ENCODE measurements at places on chromosomes 6 and 20. TPM values are rescaled to one million over a fixed set of nuclear protein-coding genes. Genes with fewer than 3 reads are reported as not detected.
A peak's percentile ranks its signal among the peaks of the same experiment; 100 is the strongest.

DNA sequence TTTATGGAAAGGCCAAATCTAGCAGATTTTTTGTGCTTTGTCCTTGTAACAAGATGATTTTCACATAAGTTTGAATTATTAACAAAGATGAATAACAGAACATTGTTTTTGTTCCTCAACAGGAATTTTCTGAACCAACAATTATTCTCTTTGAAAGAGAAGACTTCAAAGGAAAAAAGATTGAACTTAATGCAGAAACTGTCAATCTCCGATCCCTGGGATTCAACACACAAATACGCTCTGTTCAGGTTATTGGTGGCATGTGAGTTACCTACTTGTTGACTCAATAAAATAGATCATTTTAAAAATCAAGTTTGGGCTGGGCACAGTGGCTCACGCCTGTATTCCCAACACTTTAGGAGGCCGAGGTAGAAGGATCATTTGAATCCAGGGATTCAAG is 70.9 kb downstream of the RTN4IP1 start:
- no peak for DNase-seq

GRCh38 chr20:4864311-4864752 is 137.0 kb downstream of the SLC23A2 start:
- peak; percentile 5 for DNase-seq

- DNase-seq, result no peak
These were observed 27.4 kb downstream of the UBE3D start for GRCh38 chr6:83038246-83038645.

GRCh38 chr6:54655162-54655561 is 191.4 kb upstream of the FAM83B start:
- no peak for DNase-seq

DNA sequence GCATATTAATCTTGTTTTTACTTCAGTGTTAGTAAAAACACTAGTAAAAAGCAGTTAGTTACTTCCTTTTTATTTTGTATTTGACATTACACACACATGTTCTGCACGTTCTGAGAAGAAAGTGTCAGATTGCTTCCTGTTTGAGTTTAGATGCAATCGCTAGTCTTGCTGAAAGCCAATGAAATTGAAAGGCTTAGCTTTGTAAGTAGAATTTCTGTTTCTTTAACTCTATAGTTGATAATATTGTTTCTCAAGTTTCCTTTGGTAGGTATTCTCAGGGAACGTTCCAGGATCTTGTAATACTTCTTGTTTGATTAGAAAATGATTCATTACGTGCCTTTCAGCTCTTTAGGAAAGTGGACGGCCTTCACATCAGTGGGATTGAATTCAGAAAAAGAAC is 55.0 kb downstream of the CDKAL1 start:
- DNase-seq, result no peak

GRCh38 chr20:38548356-38549083 is 32.5 kb upstream of the ADIG start:
- DNase-seq, result no peak

GRCh38 chr6:98976674-98977385 is 29.1 kb upstream of the FBXL4 start:
- no peak for DNase-seq

GRCh38 chr6:158646023-158646910 is 1.7 kb upstream of the DYNLT1 start:
- no peak for DNase-seq

- DNase-seq, result peak; percentile 73
These were observed 712.9 kb upstream of the MAP3K7 start for GRCh38 chr6:91299544-91300491.

- no peak for DNase-seq
These were observed 229.8 kb upstream of the CEP162 start for GRCh38 chr6:84457276-84457675.

DNA sequence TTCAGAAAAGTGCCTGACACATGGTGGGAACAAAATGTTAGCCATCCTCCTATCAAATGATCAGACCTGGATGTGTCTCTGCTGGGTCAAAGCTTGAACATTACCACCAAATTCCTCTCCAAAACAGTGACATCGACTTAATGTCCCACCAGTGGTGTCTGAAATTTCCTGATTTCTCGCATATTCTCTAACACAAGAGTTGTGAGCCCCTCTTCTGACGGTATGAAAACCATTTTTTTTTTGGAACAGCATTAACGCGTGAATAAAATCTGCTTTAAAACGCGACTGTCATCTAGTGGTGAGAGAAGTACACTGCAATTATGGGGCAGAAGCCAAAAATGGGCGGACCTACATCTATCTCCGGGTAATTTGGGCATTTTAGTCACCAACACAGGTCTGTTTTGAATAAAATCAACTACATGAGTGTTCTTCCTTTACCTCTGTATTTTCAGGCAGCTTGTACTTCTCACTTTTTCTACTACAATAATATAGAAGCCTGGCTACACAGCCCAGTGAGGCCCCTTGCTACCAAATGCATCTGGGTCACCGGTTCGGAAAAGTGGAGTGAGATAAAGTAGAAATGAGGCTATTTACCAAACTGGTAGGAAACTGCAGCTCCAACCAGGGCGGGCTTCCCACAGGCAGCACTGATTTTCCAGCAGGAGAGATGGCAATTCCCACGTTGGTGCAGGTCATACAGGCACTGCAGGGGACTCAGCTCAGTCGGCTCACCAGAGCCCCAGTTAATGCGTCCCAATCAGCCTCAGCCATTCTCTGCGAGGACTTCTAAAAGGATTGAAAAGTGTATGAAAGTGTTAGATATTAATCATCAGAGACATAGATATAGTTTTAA is 27.4 kb downstream of the MGME1 start:
- peak; percentile 74 for DNase-seq

DNA sequence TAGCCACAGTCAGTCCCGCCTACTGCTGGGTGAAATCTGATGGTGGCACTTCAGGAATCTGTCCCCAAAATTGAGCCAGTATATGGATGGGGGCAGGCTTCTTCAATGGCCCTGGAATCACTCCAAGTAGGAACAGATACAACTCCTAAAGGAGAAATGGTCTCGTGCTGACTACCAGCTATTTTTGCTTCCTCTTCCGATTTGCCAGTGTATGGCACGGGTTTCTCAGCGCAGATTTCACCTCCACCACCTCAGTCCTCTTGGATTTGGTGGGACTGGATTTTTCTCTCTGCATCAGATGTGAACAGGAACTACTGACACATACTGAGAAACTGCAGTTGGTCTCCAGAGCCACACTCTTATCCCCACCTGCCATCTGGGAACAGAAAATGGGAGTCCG is 27.2 kb downstream of the PNPLA1 start:
- no peak for DNase-seq

DNA sequence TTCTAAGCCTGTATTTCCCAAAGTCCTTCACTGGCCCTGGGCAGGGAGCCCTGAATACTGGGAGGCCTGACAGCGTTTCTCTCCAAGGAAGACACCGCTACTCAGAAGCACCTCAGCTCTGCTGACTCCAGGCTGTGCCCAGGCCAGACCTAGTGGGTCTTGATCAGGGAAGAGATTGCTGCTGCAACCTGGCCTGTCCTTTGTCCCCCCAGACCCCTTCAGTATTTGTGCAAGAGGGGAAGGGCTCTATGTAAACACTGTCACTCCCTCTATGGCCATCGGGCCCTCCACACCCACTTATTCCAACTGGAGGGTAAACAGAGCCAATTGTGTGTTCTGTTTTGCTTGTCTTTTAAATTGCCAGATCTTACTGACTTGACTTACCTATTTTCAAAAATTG is 20.6 kb downstream of the PLEKHG1 start:
- DNase-seq, result no peak

GRCh38 chr6:99645986-99646385 is 39.4 kb downstream of the PRDM13 start:
- DNase-seq, result no peak

GRCh38 chr20:3902446-3902845 is 13.3 kb downstream of the PANK2 start:
- no peak for DNase-seq

GRCh38 chr20:10060226-10060625 is 25.4 kb downstream of the ANKEF1 start:
- no peak for DNase-seq

DNA sequence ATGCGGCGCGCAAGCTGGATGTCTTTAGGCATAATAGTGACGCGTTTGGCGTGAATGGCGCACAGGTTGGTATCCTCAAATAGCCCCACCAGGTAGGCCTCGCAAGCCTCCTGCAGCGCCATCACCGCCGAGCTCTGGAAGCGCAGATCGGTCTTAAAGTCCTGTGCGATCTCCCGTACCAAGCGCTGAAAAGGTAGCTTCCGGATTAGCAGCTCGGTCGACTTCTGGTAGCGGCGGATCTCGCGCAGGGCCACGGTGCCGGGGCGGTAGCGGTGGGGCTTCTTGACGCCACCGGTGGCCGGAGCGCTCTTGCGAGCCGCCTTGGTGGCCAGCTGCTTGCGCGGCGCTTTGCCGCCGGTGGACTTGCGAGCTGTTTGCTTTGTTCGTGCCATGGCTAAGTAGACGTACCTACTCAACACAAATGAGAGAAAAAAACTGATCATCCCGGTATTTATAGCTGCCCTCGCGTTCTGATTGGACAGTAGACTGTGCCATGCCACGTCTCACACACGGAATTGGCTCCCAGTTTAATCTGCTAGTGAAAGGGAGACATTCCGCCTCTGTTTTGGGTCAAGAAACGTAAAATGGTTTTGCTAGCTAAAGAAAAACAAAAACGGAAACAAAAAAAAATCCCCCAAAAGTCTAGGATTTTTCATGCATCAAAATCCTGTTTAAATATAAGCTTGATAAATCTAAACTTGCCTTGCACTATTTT is 40.1 kb downstream of the OR2B2 start:
- peak; percentile 97 for DNase-seq

DNA sequence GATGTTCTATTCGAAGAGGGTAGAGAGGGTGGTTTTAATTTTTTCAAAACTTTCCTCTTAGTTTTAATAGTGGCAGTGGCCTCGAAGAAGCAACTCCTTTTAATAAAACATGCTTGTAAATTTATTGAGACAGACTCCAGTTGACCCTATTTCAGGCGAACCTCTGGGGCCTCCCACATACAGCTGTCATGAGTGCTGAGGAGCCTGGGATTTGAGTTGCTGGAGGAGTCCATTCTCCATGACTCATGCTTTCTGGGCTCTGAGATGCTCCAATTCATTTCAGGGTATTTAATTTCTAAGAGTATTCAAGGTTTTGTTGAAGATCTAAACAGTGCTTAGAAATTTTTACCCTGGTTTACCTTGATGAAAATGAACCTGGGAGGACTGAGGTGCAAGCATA is 580.4 kb downstream of the CBLN4 start:
- DNase-seq, result no peak

DNA sequence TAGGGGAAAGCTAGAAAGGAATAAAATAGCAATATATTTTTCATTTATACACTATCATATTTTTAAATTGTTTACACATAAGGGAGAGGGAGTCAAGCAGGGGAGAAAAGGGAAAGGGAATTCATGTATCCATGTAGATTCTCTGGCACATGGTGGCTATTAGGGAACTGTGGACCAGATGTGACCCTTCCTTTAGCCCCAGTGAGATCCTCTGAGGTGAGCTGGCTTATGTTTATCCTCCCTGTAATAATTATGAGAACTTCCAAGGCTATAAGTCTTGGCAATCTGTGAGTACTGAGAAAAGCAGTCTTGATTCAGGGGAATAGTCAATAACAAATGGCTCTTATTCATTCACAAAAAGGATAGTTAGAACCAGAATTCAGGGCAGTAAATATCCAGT is 42.6 kb downstream of the TSBP1 start:
- peak; percentile 0 for DNase-seq

GRCh38 chr20:23152902-23153301 is 66.8 kb upstream of the CD93 start:
- DNase-seq, result no peak

- no peak for DNase-seq
These were observed 10.1 kb downstream of the HRH3 start for GRCh38 chr20:62209850-62210495.

DNA sequence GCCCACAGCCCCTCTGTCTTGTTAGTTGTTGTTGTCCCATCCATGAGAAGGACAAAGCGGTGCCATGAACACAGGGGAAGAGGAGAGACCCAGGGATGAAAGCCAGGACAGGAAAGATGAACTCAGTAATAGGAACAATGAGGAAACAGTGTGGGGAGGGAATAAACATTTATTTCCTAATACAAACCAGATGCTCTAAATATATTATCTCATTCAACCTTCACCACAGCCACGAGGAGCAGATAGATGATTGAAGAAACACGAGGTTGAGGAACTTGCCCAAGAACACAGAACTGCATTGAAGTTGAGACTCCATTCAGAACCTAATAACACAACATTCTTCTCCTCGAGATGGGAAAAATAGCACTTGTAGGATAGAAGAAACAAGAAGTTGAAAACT is 53.0 kb upstream of the AIG1 start:
- no peak for DNase-seq

GRCh38 chr20:48680650-48681049 is 147.1 kb downstream of the PREX1 start:
- DNase-seq, result no peak

DNA sequence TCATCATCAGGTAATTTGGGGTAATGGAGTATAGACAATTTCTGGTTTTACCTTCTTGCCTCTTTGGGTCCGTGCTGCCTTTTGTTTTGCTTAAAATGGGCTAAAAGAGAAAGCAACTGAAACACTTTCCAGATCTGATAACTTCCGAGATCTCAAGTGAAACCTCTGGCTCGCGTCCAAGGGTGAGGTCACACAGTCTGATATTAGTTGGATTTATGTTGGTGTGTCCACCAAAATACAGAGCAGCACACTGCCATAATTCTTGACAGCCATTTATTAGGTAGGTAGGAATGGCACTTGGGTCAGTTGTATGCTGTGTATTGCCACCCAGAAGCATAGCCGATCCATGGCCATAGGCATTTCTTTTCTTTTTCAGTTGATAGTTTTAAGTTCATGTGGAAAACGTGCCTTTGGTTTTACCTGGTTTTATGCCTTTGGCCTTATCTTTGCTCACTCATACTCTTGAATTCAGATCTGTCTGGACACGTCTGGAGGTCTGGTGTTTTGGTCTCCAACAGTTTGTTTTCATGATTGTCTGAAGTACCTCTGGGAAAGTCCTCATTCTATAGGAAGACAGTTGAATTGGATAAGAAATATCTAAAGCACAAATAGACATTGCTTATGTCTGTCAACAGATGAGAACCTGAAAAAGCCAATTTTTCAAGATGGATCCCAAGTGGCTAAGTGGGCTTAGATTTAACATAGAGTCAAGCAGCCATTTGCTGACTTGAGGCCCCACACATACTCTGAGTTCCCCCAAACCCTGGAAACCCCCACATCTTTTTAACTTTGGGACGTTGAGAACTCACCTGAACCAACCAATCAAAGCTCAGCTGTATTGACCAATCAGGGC is 320.8 kb downstream of the SOX4 start:
- DNase-seq, result peak; percentile 37

- no peak for DNase-seq
These were observed 13.1 kb upstream of the BCAS1 start for GRCh38 chr20:54083459-54083858.

Gene PLEKHG1
- total RNA-seq, result 0.28 TPM

Gene MCHR2
- not detected for total RNA-seq

Gene RXRB
- total RNA-seq, result 16.7 TPM

Gene BMP2
- total RNA-seq, result 0.18 TPM

Gene ZKSCAN4
- total RNA-seq, result 4.7 TPM

Gene ADAM33
- under 0.01 TPM for total RNA-seq

Gene THEMIS
- under 0.01 TPM for total RNA-seq

Gene PPP1R16B
- total RNA-seq, result not detected

Gene FOXF2
- total RNA-seq, result 2.5 TPM

Gene PGC
- not detected for total RNA-seq

Gene STMND1
- not detected for total RNA-seq

Gene LHFPL5
- total RNA-seq, result not detected
